ENCODE measurements at places on chromosomes 1 and 21.

DNA sequence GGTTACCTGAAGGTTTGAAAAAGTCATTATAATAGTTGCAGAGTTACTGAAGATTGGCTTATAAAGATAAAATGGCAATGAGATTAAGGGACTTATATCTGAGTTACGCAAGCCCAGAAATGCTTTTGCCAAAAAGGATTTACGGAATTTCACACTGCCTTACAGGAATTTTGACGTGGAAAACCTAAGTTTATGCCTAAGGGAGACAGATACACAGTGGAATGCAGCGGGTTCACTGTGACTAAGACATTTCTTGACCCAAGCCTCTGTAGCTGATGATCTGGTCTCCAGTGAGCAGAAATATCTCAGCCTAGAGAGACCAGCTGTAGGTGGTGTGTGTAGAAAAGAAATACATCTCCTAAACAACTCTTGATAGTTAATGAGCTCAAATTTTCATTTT is 10.1 kb upstream of the EXO1 start:
- DNase-seq: no peak

DNA sequence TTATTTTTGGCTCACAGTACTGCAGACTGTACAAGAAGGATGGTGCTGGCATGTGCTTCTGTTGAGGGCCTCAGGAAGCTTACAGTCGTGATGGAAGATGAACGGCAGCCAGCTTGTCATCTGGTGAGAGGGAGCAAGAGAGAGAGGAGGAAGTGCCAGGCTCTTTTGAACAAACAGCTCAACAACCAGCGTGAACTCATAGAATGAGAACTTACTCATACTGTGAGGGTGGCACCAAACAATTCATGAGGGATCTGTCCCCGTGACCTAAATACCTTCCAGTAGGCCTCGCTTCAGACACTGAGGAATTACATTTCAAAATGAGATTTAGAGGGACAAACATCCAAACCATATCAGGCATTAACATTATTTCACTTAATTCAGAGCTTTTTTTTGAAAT is 84.7 kb downstream of the PKN2 start:
- DNase-seq: no peak

DNA sequence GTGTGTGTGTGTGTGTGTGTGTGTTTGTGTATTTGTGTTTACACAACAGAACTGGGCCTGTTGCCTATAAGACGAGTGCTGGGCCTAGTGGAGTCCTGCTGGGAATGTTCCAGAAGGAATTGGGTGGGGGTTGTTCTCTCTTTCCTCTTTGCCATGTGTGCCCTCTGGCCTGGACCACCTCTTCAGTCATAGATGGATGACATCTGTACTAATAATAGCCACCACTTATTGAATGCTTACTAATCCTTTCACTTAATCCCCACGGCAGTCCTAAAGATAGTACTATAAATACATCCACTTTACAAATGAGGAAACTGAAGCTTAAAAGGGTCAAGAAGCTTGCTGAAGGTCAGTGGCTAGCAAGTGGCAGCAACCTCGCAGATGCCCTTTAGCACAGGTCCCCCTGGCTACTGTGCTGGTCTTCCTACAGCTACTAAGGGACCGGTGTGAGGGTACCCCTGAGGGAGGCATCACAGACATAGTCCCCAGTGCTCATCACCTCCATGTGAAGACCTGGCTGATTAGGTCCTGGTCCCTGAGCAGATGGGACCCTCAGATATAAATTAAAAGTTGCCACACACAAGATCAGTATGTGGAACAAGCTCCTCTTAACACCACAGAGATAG is 55.2 kb upstream of the KIF1B start:
- DNase-seq: no peak

DNA sequence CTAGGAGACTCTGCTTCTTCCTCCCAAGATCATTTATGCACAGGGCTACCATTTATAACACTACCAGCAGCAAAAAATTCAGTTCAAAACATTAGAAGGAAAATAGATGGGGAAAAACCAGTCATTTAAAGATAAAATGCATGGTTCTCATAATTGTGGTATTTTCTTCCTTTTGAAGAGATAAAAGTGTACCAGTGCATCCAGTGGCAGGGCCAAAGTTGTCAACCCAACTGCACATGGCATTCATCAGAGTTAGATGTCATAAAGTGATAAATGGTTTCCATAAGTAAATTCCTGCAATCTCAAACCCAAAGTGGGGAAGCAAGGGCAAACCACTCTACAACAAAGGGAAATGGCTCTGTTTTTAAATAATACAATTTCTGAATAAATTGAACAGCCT is 119.1 kb upstream of the DMRTA2 start:
- DNase-seq: no peak

DNA sequence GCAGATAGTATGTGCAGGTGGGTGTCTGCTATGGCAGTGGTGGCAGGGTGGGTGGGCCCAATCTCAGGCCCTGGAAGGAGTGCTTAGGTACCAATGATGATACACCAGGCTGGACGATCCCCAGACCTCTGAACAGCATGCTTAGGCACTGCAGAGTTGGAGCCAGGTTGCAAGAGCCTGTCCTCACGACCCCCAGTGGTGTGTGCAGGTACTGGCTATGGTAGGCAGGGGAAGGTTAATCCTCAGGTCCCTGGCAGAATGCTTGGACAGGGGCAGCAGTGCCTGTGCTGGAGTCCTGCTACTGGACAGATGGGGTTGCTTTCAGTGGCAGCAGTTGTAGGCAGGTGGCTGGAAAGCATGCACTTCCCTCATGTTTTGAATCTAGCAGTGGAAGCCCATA is 100.5 kb upstream of the NEK7 start:
- no peak for DNase-seq

DNA sequence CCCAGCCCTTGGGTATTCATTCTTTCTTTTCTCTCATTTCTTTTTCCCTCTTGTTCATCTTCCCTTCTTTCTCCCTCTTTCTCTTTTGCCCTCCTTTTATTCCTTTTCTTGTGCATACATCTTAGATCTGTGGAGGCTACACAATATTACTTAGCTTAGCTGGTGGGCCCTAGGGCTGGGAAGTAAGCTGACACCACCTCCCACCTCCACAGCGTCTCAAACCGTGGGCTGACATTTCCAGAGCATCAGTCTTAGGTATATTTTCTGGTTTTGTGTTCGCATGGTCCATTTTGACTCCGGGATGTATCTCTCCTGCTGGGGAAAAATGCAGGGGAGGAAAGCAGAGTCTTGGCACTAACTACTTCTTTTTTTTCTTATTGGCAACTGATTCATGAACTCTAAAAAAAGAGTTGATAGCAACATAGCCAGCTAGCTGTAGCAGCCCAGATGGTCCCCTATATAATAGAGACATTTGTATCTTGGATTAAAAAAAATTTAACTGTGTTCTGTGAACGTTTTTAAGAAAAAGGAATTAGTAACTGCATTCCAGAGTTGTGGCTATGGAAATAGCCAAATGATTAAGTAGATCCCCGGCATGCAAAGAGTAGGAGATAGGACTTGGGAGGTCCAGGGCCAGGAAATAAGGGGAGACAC is 15.5 kb downstream of the CNIH3 start:
- no peak for DNase-seq
